CD14-positive monocyte (primary cell): ENCODE measurements at places on chromosomes 1 and 21.

DNA sequence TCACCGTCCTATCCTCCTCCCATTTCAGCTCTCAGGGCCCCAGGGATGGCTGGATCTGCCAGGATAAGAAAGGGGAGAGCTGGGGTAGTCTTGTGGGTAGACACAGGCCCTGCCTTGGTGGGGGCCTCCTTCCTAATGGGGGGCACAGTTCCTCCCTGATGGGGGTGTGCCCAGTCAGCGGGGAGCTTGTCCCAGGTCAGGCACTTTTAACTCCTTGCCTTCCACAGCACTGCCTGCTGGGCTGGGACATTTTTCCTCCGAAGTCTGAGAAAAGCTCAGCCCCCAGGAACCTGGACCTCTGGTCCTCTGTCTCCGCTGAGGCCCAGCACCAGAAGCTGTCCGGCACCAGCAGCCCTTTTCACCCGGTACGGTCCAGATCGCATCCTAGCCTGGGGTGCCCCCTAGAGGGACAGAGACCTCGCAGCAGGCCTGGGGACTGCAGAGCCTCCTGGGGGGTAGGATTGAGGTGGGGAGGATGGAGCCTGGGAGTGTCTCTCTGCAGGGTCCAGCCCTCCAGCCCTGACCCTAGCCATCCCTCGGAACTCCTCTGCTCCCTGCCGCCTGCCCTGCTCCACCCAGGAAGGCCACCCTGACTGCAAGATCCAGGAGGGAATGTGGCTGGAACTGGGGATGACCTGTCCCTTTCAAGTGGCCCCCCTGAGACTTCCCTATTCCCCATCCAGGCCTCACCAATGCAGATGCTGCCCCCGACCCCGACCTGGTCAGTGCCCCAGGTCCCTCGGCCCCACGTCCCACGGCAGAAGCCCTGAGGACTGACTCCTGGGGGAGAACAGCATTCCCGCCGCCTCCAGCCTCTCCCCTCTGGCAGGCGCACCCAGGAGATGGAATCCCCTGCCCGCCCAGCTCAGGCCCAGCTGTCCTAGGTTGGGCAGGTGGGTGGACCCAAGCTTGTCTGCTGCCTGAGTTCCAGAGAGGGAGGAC, 12.0 kb downstream of the MIIP start:
- DNase-seq: no peak

DNA sequence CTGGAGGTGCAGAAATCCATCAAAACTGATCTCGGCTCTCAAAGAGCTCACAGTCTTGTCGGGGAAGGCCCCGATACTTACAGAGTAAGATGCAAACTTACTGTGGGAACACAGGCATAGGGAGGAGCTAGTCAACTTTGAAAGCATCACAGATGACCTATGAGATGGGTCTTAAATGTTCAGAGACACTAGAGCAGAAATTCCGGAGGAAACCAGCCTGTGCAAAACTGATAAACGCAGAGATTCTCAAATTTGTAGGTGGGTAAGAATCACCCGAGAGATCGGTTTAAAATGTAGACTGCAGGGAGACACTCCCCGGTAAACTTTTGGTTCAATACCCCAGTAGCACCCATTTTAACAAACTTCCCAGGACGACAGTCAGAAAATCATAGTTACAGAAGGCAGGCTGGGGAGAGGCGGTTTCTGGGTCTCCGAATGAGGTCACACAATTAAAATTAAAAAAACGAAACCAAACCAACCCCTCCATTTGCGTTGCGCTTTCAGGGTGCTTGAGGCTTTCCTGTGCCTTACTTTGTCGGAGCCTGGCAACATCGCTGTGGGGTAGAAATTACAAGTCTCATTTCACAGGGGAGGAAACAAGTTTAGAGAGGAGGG, 755 bp upstream of the THRAP3 start:
- DNase-seq: peak; percentile 16

- no peak for DNase-seq
Observed at GRCh38 chr1:36625253-36625934, 142.7 kb upstream of the CSF3R start.

GRCh38 chr1:27806758-27807157, 23.8 kb upstream of the PPP1R8 start:
- DNase-seq: no peak

- no peak for DNase-seq
Observed at GRCh38 chr1:58045094-58045705, 501.3 kb downstream of the OMA1 start.

- no peak for DNase-seq
Observed at GRCh38 chr1:3060127-3060526, 8.9 kb upstream of the PRDM16 start.

DNA sequence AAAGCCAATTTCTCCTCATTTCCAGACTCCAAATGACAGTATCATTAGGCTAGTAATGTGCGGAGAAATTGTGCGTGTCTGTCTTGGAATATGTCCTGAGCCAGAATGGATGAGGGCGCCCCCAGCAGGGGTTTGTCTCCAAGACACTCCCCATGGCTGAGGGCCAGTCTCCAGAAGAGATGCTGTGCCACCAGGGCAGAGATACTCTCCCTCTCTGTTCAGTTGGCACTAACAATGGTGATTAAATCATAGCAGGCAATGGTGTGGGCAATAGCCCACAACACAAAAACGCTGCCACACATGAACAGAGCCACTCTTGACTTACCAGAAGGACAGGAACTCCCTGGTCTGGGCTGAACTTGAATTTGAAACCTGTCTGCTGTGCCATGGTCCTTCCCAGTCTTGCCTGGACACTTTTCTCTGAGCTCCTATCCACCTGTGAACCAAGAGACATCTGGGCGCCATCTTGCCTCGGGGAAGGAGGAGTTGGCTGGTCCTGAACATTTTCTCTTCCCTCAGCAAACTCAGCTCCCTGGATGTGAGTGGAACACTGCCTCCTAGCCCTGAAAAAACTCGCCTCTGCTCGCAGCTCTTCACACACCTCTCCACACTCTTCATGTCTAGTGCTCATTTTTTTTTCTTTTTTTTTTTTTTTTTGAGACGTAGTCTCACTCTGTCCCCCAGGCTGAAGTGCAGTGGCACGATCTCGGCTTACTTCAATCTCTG, 14.8 kb upstream of the ADGRB2 start:
- no peak for DNase-seq

- DNase-seq: no peak
Observed at GRCh38 chr1:11071463-11072215, 11.8 kb upstream of the SRM start.

DNA sequence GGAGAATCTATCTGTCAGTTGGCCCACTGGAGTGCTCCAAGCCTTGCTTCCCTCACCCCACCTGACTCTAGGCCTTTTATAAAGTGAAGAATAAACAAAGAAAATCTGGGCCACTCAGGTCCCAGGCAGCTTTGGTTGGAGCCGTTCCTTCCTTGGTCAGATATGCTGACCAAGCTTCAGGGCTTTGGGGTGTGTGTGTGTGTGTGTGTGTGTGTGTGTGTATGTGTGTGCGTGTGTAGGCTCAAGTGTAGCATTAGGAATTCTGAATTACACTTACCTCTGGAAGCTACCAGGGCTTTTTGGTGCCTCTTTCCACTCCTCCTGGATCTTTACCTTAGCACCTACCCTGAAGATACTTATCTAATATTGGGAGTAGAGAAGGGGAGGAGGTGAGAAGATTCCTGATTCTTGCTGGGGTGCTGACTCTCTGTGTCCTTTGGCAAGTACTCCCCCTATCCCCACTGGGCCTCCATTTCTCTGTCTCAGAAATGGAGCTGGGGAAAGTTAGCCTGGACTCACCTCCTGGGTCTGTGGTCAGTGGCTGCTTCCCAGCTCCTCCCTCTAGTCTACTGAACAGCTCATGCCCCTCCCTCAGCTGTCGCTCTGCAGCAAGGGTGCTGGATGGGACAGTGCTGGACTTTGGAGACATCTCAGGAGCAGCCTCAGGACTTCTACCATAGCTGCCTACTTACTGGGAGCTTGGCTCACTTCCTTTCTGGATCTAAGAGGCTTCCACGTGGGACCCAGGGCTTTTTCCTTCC, 10.8 kb downstream of the FOXD2 start:
- DNase-seq: no peak

GRCh38 chr21:34935452-34935851, 113.7 kb downstream of the RUNX1 start:
- peak; percentile 47 for DNase-seq

DNA sequence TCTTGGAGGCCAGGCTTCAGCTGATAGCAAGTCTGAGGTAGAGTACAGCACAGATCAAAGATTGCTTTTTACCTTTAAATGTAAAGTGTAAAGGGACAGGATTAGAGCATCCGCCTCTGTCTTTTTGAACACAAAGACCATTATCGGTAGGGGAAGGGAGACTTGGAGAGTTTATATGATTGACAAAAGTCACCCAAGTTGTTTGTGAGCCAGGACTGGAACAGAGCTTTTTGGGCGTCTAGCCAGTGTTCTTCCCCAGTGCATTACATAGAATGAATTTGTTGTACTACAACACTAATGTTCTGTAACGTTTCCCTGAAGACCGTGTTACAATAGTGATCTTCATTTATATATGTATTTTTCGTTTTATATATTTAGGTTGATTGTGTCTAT, 9.3 kb upstream of the PIGC start:
- no peak for DNase-seq

GRCh38 chr1:179126338-179127060, 44.6 kb downstream of the TOR3A start:
- DNase-seq: no peak

- DNase-seq: no peak
Observed at GRCh38 chr21:41141031-41141457, 26.9 kb upstream of the BACE2 start.

DNA sequence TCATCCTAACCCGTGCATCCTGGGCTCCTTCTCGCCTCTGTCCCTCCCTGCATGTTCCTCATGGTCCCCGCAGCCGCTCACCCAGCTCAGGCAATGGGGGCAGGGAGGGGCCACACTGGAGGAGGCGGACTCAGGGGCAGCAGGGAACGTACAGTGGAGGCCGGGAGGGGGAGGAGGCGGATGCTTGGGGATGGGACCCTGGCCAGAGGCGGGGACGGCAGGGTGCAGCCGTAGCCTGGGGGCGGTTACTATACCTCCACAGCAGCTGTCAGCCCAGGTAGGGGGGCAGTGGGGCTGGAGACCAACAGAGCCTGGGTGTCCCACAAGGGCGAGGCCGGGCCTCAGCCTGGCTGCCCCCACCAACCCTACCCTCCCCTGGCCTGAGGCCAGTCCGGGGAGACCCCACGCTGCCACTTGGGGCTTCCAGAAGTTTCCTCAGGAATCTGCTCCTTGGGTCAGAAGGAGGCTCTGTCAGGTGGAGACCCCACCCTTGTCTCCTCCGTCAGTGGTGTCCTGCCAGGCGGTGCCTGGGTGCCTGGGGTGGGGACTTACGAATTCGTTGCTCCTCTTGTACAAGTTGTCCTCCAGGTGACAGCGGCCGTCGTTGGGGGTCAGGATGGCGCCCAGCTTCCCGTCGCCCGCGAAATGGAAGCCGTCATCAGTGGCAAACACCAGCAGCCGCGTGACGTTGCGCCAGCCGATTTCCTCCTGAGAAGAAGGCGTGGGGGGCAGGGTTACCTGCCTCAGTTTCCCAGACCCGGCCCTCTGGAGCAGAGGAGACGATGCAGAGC, 20.7 kb downstream of the ITGB2 start:
- DNase-seq: no peak

GRCh38 chr1:169321539-169321938, 46.1 kb downstream of the NME7 start:
- no peak for DNase-seq

- DNase-seq: no peak
Observed at GRCh38 chr1:81978945-81979344, 178.2 kb downstream of the ADGRL2 start.

DNA sequence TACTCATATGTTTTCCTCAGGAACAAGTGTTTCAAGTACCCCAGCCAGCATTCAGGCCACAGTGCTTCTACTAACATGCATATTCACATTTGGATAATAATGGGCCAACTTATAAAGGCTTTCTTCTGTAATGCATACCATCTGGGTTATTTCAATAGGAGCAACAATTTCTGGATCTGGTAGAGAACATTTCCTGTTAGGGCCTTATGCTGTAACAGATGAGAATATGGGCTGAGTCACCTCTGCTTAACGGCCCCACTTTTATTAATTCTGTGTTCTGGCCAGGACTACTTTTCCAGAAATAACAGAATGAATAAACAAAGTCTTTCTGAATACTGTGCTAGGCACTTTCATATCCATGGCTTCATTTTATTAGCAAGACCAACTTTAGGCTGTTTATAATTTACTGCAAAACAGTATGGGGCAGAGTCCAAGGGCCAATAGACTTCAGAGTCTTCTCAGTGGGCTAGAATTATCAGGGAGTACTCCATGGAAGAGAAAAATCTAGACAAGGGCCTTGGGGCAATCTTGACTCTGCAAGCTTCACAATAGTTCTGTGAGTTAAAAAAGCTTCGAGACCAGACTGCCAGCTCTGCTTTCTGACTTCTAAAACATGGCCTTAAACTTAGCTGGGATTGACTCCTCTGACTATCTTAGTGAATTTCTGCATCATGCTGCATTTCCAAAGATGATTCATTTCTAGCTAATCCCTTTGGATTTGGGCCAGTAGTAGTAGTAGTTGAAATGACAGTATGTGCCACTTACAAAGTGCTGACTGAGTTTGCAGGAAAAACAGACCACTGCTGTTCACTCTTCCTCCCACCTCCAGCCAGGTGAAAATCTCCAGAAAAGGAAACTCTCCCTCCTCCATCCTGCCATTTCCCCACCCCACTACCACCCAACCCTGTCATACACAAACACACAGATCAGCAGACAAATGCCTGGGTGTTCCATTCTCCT, 8.2 kb upstream of the SSX2IP start:
- no peak for DNase-seq

DNA sequence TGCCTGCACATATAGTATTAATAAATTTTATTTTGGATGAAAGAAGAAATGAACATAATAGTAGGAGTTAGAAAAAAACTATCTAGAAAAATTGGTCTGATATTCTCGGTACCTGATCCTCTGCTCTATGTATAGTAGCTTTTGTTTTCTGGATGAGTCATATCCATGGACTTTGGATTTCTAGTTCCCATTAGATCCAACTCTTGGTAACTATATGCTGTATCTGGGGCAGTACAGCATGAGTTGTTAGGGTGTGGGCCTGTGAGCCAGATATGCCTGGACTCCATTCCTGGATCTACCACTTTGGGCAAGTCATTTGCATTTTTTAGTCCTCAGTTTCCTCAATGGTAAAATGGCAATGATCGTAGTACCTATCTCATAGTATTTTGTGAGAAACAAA, 372.2 kb upstream of the PKN2 start:
- no peak for DNase-seq

GRCh38 chr1:151340870-151341754, 5.9 kb downstream of the RFX5 start:
- peak; percentile 83 for DNase-seq

- no peak for DNase-seq
Observed at GRCh38 chr1:9360371-9361064, 67.8 kb downstream of the SPSB1 start.

- no peak for DNase-seq
Observed at GRCh38 chr1:59230622-59231021, 66.3 kb upstream of the FGGY start.

DNA sequence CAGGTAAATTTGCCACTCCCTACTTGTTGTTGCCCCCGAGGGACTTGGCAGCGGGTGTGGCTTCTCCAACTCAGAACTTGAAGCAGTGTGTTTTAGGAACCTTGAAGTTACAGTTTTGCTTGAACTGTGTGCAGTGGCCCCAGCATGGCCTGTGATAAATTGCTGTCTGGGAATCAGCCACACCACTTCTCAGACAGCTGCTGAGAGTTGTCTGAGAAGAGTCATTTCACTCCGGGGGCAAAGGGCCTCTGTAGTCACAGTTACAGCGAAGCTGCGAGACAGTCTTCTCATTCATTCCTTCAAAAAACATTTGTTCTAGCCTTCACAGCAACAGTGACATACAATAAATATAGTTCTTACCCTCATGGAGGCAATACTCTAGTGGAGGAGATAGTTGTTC, 70.3 kb downstream of the PROX1 start:
- DNase-seq: no peak

GRCh38 chr1:77534456-77534855, 148.0 kb downstream of the ZZZ3 start:
- DNase-seq: peak; percentile 43
